ENCODE measurements at places on chromosomes 6 and 20.
A peak's percentile ranks its signal among the peaks of the same experiment; 100 is the strongest.

DNA sequence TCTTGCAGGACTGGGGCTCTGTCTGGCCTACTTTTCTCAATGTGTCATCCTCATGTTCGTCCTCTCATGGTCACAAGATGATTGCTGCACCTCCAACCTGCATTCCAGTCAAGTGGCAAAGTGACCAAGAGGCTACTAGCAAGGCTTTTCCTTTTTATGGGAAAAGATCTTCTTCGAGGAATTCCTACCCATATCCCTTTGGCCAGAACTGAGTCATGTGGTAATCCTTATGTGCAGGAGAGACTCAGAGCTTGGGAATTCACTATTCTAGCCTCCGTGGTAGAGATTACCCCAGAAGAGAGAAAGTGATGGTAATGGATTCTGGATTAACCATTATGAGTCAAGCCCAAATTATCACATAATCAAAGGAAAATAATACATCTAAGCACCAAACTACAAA is 162.7 kb downstream of the KCNQ5 start:
- DNase-seq = no peak

GRCh38 chr20:53977391-53977790 is 93.0 kb downstream of the BCAS1 start:
- no peak for DNase-seq

DNA sequence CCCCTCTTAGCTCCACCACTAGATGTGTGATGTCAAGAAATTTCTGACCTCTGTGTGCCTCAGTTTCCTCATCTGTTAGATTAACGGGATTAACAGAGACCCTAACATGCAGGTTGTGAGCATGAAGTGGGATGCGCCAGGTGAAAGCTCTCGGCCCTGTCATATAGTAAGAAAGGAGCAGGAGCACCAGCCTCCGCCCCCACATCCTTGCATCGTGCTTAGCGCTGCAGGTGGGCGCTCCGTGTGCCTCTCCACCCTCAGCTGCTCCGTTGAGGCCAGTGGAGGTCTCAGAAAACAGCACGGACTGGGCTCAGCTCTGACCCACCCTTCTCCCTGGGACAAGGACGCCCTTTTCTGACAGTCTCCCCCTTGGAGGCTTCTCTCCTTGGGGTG is 63.4 kb downstream of the TCP11 start:
- no peak for DNase-seq

- no peak for DNase-seq
Observed at GRCh38 chr6:136089876-136090275, 160.2 kb downstream of the MTFR2 start.

- DNase-seq = no peak
Observed at GRCh38 chr6:148069256-148069655, 273.4 kb upstream of the SASH1 start.

GRCh38 chr20:33165416-33166055 is 2.4 kb upstream of the BPIFA2 start:
- no peak for DNase-seq

DNA sequence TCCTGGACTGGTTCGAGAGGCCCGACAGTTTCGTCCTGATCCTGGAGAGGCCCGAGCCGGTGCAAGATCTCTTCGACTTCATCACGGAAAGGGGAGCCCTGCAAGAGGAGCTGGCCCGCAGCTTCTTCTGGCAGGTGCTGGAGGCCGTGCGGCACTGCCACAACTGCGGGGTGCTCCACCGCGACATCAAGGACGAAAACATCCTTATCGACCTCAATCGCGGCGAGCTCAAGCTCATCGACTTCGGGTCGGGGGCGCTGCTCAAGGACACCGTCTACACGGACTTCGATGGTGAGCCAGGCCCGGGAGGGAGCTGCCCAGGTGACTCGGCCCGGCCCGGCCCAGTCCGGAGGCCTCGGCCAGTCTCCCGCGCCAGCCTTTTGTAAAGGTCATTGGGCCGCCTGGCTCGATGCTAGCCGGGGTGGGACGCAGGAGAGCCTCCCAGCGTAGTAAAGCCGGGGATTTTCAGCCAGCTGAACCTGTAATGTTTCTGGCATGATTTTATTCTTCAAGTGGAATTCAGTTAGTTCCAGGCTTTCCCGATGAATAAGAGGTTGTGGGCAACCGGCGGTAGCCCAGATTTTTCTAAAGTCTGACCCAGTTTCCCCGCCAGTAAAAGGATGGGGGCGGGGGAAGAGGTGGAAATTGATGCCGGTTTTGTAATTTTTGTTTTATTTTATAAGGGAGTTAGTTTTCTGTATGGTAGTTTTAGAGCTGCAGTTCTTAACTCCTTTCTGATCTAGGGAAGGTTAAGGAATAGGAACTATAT is 1.4 kb downstream of the PIM1 start:
- peak; percentile 53 for DNase-seq

DNA sequence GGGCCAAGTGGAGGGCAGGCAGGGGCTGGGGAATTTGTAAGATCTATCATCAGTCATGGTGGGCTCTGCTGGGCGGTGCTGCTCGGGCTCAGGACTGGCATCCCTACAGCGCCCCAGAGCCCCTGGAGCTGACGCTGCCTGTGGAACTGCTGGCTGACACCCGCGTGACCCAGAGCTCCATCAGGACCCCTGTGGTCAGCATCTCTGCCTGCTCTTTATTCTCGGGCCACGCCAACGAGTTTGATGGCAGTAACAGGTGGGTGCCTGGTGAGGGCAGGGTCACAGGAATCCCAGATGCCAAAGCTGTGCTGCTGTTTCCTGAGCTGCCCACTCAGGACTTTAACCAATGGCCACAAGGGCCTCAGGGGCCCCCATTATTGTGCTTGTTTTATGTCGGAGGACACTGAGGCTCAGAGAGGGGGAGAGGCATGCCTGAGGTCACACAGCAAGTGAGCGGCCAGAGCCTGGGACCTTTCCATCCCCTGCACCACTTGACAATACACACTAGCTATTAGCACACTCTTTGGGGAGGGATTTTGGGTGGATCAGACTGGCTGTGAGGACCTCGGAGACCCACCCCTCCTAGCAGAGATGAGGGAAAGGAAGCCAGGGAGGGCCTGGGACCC is 6.3 kb downstream of the BPIFB2 start:
- DNase-seq = no peak

- no peak for DNase-seq
Observed at GRCh38 chr6:123091896-123092271, 95.8 kb downstream of the CLVS2 start.

DNA sequence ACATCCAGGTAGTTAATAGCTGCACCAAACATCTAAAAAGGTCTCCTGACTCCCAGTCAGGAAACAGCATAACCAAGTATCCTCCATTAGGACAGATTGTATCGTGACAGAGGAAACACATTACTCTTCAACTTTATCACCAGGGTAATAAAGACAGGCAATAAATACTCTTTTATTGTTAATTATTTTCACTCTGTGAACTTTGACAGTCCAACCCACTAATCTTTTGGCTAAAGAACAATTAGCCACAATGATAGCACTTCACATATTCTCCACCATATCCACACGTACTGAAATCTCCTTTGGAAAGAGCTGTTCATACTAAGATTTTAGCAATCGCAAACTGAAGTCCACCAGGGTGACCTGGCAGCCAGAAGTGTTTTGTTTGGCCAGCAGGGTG is 46.4 kb downstream of the ARHGAP18 start:
- DNase-seq = no peak

GRCh38 chr20:1803061-1803931 is 91.9 kb upstream of the SIRPA start:
- peak; percentile 47 for DNase-seq

GRCh38 chr20:14498772-14499171 is 161.4 kb upstream of the FLRT3 start:
- DNase-seq = no peak

DNA sequence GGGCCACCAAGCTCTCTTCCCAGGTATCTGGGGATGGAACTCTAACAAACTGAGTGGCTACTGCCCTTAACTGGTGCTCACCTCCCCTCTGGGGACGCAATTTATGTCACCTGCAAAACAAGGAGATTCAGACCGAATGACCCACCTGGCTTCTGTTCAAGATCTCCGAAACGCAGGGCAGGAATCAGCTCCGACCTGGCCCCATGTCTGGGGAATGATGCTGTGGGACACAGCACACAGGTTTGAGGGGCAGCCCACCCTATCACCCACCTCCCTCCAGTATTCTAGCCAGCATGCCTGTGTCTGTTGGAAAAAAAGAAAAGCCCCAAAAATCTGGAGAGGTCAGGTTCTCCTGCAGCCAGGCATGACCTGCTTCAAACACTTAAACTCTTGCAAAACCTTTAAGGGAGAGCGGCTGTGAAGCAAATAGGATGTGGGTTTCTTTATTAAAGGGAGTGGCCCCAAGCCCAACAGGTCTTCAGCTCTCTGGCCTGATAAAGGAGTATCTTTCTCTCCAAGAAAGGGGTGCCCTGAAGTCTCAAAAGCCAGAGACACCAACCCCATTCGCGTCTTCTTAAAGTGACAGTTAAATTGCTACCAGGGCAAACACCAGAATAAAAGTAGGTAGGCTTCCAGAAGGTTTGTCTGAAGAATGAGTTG is 6.4 kb downstream of the PREX1 start:
- no peak for DNase-seq

- DNase-seq = no peak
Observed at GRCh38 chr6:42380228-42380979, 71.3 kb downstream of the TRERF1 start.

- DNase-seq = no peak
Observed at GRCh38 chr6:13847326-13848050, 33.1 kb upstream of the MCUR1 start.

- DNase-seq = no peak
Observed at GRCh38 chr6:17859846-17860245, 127.6 kb downstream of the KIF13A start.

GRCh38 chr6:107699254-107699653 is 124.9 kb downstream of the SCML4 start:
- no peak for DNase-seq

- no peak for DNase-seq
Observed at GRCh38 chr6:131288214-131288613, 152.9 kb downstream of the AKAP7 start.

DNA sequence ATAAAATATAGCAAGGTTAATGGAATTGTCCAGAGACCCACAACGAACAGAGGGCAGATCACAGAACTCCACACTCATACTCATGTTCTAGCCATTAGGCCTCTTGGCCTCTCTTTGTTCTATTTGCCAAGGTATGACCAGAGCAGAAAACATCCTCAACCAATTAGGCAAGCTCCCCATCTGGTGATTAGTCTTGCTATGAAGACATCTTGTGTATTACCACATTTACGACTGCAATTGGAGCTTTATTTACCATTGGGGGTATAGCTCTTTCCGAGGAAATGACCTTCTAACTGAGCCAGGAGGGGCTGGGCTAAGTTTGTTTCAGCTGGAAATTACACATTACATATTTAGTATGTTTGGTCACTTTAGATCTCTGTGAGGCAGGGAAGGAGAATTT is 593.9 kb downstream of the CD109 start:
- no peak for DNase-seq

DNA sequence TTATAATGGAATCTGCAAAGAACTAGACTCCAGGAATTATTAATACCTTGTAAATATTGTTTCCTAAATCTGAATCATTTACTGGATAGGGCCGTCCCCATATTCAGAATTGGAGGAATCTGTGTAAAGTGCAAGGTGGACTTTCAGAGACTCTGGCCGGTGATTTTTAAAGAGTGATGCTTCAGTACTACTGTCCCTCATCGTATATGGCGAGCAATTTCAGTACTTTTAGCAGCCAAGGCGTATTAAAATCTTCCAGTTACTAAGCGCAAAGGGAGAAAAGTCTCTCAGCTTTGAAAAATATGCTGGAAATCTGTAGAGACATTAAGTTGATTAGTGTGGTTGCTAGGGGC is 483 bp downstream of the SMIM26 start:
- DNase-seq = no peak

DNA sequence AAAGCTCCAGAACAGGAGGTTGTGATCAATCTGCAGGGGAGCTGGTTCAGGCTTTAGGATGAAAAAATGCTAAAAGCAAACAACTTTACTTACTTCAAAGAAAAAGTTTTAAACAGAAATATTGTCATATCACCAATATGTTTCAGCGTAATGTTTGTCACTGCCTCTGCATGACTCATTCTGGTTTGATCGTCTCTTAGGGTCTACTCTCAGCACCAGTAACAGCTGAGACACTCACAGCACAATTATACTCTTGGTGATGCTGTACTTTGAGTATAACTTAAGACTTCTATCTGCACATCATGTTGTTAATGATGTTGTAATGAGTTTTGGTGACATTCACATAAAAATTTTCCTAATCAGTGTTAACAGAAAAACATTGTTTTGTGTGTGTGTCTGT is 665.4 kb downstream of the EPM2A start:
- DNase-seq = no peak

DNA sequence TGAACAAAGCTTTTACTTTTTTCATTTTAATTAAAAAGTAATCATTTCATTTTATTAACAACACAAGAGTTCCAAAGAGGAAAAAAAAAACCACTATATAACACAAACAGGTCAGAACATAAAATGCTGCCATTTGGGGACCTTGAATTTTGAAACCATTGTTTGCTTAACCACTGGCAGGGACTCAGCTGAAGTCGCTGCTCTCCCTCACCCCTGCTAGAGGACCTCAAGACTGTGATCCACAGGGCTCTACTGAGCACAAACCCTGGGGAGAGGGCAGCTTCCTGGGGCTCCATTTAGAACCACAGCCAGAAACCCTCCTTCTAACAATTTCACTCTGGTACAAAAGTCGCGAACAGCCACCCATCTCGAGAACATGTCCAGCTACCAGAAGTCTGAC is 28.8 kb downstream of the NCOA5 start:
- DNase-seq = no peak

- no peak for DNase-seq
Observed at GRCh38 chr6:94144807-94145206, 725.4 kb upstream of the EPHA7 start.

DNA sequence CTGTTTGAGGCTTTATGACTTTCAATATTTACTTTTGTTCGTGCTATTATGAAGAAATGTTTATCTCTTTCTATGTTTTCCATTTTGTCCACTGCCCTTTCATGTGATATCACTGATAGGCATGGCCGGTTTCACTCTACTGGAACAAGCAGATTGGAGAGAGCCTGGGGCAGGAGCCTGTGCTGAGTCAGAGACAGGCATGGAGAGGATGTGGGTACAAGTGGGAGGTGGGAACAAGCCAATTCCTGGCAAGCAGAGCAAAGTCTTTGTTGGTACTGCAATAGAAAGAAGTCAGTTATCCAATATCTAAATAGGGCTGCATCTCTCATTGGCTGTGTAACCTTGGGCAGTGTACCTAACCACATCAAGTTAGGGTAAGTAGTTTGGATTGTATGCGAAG is 545.6 kb upstream of the MAP3K7 start:
- DNase-seq = no peak

GRCh38 chr6:64100702-64101303 is 465.2 kb downstream of the PHF3 start:
- no peak for DNase-seq

- DNase-seq = no peak
Observed at GRCh38 chr6:53162606-53163005, 14.0 kb upstream of the GCM1 start.

DNA sequence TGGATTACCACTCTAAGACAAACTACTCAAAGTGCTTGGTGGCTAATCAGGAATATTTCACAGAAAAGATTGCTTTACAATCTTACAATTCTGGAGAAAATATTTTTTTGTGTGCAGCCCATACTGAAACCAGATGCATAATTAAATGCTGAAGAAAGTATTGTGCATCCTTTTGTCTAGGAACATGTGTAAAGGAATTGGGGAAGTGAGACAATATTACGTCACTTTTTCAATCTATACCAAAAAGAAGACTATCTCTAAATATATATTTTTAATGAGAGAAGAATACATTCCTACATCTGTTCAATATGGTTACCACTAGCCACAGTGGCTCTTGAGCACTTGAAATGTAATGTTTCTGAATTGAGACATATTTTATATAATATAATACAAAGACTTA is 992.5 kb upstream of the ADGRB3 start:
- DNase-seq = no peak

- DNase-seq = no peak
Observed at GRCh38 chr20:60039526-60039925, 81.3 kb downstream of the CDH26 start.

All from stimulated activated CD4-positive, alpha-beta T cell treated with anti-CD3 and anti-CD28 coated beads, Interleukin-15, amount 100 ng/mL, for 24 hours (primary cell).